ENCODE measurements at places on chromosomes 1 and 21.

- no peak for DNase-seq
Measured at GRCh38 chr21:17779980-17780379, 39.2 kb downstream of the C21orf91 start.

DNA sequence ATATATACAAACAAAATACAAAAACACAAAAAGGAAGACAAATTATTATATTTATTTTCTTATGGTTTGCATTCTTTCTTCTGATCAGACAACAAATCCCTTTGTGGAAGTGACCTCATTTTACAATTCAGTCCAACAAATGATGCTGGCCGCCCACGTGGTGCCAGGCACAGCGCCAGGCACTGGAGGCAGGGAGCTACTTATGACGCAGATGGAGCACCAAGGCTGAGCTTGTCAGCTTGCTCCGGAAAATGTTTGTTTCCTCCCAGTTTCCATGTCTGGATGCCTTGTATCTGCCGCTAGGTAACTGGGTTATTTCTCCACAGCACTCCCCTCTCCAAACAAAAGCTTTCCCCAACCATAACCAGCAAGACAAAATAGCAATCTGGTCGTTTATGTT lies 30.7 kb upstream of the CD34 start:
- DNase-seq = no peak

DNA sequence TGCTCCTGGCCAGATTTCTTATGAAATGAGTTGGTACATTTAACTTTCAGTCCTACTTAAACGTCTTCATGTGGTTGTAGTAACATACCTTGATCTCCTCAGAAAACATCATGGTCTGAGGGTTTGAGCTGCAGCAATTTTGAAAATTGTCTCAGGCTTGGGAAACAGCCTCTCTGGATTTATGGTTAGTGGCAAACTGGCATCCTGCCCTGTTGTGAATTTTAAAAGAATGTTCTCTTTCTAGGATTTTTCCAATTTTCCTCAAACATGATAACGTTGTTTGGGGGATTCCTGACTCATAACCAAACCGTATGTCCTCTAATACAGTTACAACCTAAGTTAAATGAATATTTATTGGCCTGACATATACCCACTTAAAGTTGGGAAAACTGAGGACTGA lies 624.4 kb downstream of the LMO4 start:
- no peak for DNase-seq

DNA sequence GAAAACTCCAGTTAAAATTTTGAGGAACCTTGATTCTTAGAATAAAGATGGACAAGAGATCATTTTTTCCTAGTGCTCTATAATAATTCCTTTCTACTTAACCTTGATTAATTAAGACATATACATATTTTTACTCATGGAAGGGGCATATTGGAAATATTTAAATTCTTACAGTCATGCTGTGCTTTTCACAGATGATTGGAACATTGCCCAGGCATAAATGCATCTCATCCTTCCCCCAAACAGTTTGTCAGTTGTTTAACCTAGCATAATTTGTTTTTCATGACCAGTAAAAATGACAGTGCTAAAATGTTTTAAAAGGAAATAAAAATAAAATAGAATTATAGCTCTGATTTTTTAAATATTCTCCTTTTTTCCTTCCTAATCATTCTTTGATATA lies 140.0 kb downstream of the DNM3 start:
- DNase-seq = no peak

DNA sequence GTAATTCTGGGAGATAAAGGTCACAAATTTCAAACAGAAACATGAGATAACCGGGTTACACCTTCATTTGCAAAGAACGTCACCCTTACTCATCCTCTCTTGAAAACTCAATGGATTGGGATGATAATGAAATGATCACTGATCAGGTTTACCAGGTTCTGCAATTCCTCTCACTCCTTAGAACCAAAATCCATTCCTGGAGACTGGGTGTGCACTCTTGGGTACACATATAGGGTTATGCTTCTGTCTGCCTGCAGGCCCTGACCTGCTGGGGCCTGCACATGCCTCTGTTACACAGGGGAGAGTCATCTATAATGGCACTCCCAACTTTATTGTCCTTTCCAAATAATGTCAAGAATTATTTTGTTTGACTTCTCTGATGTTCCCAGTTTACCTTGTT lies 8.3 kb downstream of the SUSD4 start:
- DNase-seq = no peak

DNA sequence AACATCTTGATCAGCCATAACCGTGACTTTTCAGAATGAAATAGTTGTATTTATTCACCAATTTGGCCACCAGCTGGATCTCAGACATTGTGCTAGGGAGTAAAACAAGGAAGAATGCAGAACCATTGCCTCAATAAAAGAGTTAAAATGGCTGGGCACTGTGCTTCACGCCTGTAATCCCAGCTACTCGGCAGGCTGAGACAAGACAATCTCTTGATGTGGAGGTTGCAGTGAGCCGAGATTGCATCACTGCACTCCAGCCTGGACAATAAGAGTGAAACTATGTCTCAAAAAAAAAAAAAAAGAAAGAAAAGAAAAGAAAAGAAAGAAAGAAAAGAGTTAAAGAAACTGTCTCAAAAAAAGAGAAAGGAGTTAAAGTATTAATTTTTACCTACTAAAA lies 199.5 kb downstream of the TPR start:
- no peak for DNase-seq

- DNase-seq = no peak
Measured at GRCh38 chr1:91784191-91784590, 101.8 kb downstream of the TGFBR3 start.

GRCh38 chr1:168490306-168490705 lies 53.5 kb downstream of the XCL2 start:
- no peak for DNase-seq

- DNase-seq = no peak
Measured at GRCh38 chr21:37208056-37208721, 58.9 kb downstream of the VPS26C start.

DNA sequence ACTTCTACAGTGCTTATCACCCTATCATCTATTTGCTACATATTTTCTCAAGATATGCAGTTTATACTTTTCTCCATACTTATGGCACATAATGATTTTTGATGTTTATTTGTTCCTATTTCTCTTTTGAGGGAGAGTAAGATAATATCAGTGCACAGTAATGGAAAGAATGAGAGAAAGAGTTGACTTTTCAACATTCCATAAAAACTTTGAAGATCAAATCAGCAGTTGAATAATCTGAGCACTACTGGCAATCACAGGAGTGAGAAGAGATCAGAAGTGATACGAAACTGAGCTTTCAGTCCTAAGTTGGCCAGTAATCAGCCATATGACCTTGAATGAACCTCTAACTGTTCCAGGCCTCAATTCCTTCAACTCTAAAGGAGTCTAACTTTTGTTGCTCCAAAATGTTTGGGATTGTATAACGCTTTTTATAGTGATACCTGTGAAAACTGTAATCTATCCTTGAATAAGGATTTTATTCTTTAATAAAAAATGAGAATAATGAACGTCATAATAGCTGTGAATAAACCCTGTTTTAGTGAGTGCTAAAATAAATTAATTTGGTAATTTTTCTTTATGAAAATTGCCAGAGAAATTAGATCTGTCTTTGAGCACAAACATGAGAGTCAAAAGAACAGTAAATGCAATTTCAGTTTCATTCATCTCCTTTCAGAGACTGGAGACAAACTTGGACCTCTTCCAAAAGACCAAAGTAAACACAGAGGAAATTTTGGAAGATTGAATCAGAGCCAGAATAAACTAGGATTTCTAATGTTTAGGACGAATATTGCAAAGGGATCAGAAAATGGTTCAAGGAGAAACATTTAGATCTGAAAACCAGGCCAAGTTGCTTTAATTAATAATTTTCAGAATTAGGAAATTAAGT lies 309.9 kb downstream of the ADGRL2 start:
- no peak for DNase-seq

DNA sequence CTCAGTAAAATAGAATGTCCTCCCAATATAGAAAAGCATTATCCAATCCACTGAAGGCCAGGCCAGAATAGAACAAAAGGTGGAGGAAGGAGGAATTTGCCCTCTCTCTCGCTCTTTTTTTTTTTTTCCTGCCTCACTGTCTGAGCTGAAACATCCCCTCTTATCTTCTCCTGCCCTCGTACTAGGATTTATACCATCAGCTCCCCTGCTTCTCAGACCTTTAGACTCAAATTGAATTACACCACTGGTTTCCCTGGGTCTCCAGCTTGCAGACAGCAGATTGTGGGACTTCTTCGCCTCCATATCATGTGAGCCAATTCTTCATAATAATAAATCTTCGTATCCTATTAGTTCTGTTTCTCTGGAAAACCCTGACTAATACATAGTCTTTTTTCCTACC lies 4.9 kb upstream of the ZMYM6 start:
- DNase-seq = no peak

- DNase-seq = no peak
Measured at GRCh38 chr1:37620707-37621106, 14.0 kb downstream of the RSPO1 start.

DNA sequence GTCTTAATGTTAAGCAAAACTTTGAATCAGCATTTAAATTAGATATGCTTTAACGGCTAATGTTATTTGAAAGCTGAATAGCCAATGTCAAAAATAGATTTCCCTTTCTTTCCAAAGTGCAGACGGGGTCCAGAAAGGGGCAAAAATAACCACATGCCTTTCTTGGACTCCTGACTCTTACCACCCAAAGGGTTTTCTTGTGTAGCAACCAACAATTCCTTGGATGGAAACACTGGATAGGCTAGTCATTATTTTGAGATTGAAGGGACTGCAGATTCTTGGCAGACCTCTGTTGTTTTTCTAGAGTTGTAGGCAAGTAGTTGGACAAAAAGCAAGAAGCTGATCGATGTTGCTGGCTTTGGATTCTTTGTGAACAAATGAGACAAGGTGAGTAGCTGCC lies 107.0 kb downstream of the MRPS6 start:
- no peak for DNase-seq

DNA sequence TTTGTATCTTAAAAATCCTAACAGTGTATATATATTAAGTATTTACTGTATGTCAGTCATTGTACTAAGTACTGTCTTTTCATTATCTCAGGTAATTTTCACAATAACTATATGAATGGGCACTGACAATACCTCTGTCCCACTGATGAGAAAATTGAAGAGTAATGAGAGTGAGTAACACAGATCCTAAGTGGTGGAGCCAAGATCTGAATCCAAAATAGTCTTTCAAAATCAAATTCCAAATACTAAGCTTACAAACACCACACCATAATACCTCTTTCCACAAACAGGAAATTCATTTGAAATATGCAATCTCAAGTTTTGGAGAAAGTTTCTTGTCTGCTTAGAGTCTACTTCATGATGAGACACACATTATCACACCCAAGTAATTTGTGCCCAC lies 105.9 kb upstream of the EDEM3 start:
- no peak for DNase-seq

DNA sequence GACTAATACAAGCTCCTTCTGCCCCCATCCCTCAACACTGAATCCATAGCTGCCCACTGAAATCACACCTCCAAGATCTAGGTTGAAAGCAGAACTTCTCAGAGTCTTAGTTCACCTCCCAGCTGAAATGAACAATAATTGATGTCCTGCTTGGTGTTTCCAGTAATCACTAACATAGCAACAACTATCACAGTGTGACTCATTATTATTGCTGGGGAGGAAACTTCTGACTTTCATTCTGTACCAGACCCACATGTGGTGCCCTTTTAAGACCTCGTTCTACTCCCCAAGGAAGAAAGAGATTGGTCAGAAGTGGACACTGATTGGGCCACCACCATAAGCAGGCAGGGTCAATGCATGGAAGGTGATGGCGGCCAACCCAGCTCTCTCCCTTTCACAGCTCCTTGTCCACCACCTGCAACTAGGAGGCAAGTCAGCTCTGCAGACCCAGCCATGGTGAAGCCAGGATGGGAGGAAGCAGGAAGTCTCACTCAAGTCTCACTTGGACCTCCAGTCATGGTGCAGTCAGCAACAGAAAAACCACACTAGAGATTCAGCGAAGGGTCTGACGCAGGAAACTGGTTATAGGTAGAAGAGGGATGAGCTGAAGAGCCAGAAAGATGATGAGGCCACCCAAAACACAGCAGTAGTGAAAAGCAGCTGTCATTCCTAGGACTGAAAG lies 720.2 kb downstream of the PTPRU start:
- DNase-seq = no peak

DNA sequence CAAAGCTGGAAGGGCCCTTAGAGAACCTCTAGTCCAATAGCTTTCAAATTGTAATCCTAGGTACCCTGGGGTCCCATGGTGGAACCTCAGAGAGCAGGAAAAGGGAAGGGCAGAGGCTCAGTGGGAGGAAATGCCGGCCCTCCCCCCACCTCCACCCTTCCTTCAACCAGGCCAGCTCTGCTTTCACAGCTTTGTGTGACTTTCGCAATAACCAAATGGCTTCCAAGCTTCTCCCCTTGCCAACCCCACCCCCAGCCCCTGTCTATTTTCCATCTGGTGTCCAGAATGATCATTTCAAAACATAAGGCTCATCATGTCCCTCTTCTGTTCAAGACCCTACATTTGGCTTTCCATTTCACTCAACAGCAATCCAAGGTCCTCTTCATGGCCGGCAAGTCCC lies 74.4 kb downstream of the CD58 start:
- no peak for DNase-seq

DNA sequence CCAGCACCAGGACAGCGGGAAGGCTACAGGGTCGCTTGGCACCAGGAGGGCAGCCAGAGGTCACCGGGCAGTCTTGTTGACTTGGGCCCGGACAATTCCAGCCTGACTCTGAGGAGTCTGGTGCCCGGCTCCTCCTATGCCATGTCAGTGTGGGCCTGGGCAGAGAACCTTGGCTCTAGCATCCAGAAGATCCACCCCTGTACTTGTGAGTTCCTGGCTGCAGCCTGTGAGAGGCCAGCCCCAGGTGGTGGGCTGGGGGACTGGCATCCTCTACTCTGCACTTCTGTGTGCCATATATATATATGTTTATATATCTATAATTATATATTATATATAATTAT lies 11.6 kb upstream of the PTPN7 start:
- no peak for DNase-seq

- no peak for DNase-seq
Measured at GRCh38 chr1:36864182-36864822, 170.0 kb downstream of the GRIK3 start.

DNA sequence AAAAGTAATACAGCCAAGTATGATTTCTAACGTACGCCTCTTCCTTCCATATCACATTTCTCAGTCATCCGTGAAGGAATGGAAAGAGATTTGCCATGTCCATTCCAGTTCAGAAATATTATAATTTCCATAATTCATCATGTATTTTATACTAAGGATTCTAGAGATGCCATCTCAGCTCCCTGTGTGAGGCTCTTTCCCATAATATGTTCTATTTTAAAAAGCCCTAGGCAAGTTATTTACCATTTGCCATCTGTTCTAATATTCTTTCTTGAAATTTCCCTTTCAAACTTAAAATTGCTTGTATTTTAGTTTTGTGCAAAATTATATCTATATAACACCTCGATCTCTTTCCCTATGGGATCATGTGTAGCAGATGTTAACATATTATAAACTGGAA lies 106.7 kb downstream of the FMN2 start:
- no peak for DNase-seq

DNA sequence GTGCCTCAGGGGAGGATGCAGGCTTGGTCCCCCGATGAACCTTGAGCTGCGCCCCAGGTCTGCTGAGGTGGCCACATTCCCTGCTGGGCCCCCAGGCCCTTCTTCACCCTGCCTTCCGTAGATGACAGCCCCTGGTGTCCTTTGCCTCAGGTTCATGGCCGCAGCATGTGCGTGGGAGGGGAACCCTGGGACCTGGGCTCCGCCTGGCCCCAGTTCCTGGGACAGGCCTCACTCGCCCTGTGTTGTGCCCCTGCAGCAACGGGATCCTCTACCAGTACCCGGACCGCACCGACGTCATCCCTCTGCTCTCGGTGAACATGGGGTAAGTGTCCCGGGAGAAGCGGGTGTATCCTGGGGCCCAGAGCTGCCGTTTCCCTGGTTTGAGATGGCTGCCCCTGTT lies 5.1 kb upstream of the SLC25A34 start:
- no peak for DNase-seq

- no peak for DNase-seq
Measured at GRCh38 chr1:169925505-169926482, 32.1 kb upstream of the SCYL3 start.
